ENCODE measurements at places on chromosomes 2 and 18.
A peak's percentile ranks its signal among the peaks of the same experiment; 100 is the strongest.

- DNase-seq = no peak
Observed at GRCh38 chr2:113851640-113852039, 38.2 kb upstream of the ACTR3 start.

DNA sequence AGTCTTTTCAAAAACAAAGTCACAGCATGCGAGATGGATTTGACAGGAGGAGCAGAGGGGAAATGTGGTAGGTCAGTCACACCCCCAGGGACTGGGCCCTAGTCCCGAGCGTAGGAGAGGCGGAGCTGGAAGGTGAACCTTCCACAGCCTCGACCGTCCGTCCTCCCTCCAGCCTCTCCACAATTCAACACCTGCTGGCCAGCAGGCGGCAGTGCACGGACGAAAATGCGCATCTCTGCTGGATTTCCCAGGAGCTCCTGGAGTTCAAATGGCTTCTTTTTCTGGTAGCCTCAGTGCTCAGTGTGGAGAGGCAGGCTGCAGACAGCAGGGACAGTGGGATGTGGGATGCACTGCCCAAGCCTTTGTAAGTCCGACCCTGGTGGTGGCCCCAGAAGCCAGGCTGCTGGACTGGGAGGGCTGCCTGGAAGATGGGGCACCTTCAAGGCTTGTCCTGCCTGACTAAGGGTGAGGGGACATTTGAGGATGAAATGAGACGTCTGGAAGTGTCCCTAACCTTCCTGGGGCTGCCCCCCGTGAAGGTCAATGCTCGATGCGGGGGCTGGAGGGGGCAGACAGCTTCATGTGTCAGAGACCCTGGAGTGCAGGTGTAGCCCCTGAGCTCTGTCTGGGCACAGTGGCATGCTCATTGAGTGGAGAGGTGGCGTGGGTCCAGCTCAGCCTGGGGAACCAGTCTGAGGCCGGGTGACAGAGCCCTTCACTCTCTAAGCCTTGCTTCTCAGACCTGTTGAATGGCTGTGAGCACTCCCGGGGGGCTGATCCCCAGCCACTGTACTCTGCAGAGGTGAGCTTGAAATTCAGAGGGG, 189.5 kb downstream of the TFCP2L1 start:
- peak; percentile 67 for DNase-seq

DNA sequence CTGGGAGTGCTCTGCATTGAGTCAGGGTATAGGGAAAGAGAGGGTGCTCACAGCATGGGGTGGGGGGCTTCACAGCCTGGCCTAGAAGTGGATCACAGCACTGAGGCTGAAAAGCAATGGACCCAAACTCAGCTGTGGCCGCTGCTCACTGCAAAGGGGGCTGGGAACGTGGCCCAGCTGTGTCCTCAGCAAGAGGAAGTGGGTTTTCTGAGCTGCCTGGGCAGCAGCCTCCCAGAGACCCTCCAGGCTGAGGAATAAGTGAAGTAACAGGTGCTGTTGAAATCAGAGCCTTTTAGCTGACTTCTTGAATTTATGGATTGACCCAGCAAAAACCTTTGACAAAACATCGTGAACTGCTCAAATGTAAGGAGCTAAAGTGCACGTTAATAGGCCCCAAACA, 35.2 kb downstream of the PTGR3 start:
- no peak for DNase-seq

DNA sequence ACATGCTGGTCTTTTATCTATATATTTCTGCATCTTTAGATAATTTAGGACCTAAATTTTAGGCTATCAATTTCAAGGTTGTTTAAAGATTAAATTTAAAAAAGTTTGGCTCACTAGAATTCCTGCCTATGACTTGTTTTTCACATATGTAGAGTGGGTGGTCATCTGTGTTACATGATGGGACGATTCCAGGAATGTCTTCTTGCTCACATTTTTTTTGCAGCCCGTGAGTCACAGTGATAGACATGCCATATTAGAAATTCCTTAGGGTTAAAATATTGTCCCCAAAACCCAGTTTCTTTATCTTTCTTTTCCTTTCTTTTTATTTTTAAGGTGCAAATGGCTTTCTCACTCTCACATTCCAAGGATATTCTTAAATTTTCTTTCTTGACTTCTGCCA, 652.0 kb downstream of the PLCL1 start:
- DNase-seq = no peak

GRCh38 chr2:118748245-118748885, 99.1 kb downstream of the EN1 start:
- no peak for DNase-seq

Data from renal pelvis (tissue), 12 donors.